ENCODE measurements at places on chromosomes 6 and 20.

DNA sequence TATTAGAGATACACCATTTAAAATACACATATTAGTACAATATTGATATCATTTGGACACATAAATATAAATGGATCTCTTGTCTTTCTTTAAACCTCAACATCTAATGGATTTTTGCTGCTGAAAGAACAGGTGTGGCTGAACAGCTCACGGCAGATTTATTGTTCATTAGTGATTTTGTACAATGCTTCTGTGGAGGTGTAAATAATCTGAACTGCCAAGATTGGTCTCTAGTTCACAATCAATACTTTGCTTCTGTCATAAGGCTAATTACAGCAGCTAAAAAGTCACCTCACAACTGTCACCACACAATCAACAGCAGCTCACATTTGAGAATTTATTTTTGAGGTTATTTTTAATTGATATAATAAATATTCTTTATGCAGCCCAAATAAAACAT lies 162.0 kb upstream of the SIM1 start:
- no peak for DNase-seq

DNA sequence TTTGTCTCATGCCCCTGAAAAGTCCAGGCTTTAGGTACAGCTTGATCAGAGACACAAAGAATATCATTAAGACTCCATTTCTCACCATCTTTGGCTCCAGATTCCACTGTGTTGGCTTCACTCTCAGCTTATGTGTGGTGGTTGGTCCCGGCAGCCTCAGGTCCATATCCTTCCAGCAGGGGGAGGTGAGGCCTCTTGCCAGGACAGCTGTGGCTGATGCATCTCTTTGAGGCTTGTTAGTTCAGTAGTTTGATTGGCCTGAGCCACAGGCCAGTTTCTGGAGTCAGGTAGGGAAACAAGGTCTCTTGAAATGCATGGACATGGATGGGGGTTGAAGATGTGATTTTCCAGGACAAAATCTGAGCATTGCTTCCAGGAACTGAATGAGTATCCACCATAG lies 62.4 kb downstream of the JAG1 start:
- no peak for DNase-seq

- DNase-seq, result no peak
These were observed 189.1 kb upstream of the SUPT3H start for GRCh38 chr6:45566882-45567281.

GRCh38 chr6:20467437-20467836 lies 65.8 kb downstream of the E2F3 start:
- DNase-seq, result no peak

GRCh38 chr6:43982084-43982625 lies 145.1 kb downstream of the MRPL14 start:
- no peak for DNase-seq

DNA sequence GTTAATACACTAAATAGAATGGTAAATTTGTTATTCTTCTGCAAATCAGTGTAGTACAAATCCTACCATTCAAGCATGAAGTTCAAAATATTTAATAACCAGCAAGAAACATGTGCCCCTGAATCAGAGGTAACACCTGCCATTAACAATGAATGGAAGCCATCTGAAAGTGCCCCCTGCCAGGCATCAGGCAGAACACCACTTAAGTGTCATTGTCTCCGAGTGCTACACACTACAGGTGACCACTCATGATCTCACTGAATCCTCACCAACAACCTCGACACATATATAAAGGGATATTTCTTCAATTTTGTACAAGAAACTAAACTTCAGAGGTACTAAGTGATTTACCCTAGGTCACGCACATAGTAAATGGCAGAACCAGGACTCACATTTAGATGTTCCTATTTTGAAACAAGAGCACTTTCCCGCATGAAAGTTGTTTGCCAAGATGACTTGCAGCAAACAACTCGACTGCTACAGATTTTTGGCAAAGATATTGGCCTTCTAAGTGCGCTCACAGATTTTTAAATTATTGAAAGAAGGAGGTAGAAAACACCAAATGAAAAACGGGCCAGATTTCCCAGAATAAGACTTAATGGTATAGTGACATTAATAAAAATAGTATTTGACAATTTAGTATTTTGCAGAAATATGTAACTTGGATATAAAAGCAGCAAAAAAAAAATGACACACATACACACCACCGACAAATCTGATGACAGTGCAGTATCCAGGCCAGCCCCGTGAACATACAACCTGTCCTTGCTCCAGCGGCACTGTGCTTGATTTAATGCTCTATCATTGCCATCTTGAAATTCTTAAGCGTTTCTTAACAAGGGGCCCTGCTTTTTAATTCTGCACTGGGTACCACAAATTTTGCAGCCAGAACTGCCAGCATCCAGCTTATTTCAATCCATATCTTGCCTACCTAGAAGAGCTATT lies 274.5 kb downstream of the ALDH8A1 start:
- DNase-seq, result peak; percentile 60

- DNase-seq, result no peak
These were observed 399.3 kb downstream of the HAO1 start for GRCh38 chr20:7540923-7541322.

- no peak for DNase-seq
These were observed 417.9 kb downstream of the CD109 start for GRCh38 chr6:74113901-74114300.

DNA sequence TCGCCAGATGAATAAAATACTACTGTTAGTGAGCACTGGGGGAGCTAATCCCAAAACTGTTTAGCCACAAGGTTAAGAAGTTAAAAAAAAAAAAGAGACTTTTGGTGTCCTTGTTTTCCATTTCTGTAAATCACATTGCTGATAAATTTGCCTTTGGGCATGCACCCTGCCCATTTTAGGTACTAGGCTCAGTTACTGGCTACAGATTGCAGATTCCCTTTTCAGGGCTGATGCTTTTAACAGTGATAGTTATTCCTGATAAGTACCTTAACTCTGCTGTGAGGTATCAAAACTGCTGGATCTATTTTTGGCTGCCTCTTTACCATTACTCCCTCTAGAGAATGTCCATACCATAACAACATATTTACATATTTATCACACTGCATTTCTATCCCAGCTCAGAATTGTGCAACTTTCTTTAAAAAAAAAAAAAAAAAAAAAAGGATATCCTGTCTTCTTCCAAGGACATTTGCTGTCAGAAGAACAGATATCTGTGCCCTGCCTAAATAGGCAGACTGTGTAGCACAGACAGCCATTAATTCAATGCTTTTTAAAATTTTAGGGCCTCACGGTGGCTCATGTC lies 94.5 kb downstream of the SSR1 start:
- DNase-seq, result no peak

DNA sequence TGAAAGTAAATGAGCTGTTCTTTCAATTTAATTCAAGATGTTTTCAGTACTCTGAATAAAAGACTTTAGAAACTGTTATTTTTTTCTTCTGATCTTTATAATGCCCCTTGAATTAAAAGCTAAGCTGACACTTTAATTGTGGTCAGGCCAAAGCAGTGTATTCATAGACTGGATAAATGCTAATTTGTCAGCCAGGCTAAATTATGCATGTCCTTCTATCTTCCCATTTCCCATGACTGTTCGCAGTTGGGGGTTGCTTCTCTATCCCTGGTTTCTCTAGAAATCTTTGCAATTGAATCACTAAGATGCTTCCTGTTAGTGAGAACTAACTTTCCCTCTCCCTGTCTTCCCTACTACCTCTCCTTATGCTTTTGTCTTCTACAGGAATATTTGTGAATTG lies 396.2 kb downstream of the RFPL4B start:
- DNase-seq, result no peak

DNA sequence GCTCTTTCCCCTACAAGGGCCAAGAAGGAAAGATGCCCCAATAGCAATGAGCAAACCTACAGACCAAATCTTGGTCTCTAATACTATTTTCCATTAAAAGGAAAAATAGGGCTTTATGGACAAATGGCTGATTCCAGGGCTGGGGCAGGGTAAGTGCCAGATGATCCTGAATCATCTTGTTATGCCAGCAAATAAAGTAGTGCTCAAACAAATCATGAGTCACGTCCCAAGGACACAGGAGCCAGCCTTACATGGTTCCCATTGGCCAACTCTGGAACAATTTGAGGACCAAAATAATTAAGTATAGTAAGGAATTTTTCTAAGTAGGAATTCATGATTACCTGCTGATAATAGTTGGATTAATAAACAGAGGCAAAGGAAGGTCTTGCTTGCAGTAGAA lies 53.2 kb upstream of the NKX2-4 start:
- no peak for DNase-seq

DNA sequence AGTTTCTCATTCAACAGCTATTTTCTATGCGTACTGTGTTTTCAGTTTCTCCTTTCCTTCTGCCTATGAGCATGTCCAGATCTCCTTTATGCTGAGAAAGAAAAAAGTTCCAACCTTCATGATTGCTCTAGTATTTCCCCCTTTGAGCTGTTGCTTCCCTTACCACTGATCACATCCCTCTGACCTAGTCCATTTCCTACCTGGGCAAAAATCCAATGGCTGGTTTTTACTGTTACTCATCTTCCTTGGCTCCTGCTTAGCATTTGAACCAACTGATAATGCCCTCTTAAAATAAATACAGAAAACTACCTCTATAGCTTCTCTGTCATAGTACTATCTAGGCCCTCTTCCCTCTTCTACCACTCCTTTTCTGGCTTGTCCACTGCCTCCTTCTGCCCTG lies 6.0 kb downstream of the RFX6 start:
- no peak for DNase-seq

DNA sequence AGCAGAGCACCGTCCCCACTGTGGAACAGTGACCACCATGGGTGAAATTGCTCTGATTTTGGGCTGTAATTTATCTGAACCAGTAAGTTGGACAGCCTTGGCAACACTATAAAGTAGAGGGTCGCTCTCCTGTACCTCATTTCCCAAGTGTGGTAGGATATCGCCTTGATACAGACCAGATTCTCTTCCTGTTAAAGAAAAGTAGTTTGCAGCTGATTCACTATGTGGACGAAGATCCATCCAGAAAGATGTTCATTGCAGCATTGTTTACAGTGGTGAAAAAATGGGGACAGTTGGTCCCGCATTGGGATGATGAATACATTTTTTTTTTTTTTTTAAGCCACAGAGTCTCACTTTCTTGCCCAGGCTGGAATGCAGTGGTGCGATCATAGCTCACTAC lies 74.3 kb downstream of the SLX4IP start:
- DNase-seq, result no peak

DNA sequence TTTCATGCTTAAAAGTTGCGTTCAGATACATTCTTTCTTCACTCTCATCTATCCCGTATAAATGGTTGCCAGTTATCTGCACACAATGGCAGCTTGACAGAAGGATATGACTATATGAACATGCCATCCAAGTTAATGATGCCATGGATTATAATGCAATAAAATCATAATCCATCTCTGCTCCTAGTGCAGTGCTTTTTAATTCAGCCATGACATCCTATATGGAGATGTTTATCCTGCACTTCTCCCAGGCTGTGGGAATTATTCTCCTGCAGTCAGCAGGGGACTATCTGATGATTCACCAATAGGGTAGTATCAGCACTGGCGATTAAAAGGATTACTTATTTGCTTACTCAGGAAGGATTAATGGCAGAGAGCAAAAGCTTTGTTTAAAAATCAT lies 273.8 kb downstream of the SAMD5 start:
- DNase-seq, result no peak

DNA sequence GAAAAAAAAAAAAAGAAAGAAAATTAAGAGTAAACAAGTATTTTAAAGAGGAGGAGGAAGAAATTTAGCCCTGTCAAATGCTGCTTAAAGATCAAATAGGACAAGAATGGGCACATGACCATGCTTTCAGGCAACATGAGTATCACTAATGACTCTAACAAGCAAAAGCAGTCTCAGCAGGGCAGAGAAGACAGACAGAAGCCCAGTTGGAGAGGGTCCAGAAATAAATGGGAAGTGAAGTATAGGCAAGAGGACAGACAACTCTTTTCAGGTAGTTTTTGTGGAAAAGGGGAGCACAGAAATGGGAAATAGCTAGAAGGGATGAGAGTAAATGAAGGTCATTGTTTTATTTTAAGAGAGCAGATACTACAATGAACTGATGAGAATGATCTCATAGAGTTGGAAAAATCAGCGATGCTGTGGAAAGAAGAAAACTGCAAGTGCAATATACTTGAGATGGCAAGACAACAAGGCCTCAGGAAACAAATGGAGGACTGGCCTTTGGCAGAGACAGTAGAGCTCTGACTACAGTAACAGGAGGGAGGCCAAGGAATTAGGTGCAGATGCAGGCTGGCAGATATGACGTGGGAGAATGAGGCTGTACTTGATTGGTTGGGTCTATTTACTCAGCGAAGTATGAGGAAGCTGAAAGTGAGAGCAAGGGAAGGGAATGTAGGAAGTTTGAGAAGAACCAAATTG lies 40.3 kb downstream of the KIF6 start:
- no peak for DNase-seq

DNA sequence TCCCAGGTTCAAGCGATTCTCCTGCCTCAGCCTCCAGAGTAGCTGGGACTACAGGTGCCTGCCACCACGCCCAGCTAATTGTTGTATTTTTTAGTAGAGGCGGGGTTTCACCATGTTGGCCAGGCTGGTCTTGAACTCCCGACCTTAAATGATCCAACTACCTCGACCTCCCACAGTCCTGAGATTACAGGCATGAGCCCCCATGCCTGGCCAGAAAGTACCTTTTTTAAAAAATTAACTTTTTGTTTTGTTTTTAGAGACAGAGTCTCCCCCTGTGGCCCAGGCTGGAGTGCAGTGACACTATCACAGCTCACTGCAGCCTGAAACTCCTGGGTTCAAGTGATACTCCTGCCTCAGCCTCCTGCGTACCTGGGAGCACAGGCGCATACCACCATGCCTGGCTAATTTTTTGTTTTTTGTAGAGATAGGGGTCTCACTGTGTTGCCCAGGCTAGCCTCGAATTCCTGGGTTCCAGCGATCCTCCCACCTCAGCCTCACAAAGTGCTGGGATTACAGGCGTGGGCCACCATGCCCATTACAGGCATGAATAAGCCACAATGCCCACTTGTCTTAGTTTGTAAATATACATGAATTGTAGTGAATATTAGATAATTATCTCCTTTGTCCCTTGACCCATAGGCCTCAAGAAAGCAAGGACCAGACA lies 17.4 kb upstream of the EEF1A1 start:
- DNase-seq, result no peak

- no peak for DNase-seq
These were observed 22.6 kb downstream of the BPIFB1 start for GRCh38 chr20:33305589-33306057.

DNA sequence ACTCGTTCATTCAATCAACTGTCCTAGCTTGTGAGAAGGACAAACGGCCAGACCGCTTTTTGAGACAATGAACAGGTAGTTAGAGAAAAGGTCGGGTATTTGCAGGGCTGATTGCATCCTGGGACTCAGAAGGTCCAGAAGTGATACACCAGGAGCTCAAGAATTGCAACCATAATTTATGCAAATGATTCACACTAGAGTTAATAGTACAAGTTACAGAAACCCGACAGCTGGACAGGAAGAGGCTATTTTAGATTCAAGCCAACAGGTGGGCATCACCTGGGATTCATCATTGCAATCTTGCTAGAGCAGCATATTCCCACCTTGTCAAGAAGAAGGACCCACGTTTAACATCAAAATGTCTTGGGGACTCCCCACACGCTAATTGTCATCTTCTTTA lies 83.5 kb downstream of the TNFAIP3 start:
- DNase-seq, result no peak

DNA sequence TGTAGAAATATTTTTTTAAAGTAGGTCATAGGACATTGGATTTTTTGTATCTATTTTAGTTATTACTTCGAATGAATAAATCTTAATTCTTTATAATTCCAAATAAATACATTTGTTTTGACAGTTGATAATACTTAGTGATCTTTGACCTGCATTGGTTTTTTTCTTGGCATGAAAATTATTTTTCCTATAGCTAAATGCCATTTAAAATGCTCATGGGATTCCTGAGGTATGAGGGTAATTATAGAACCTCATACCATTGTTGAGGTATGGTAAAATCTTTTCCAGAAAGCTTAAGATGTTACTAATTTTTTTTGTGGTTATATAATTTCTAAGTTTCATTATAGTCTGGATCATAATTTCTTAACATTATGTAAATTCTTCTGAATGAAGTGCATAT lies 8.3 kb downstream of the PM20D2 start:
- DNase-seq, result no peak
